Amniotic stem cell (primary cell): ENCODE measurements at places on chromosomes 7 and 10.

- DNase-seq = no peak
Observed at GRCh38 chr10:114808982-114809381, 12.6 kb upstream of the FHIP2A start.

DNA sequence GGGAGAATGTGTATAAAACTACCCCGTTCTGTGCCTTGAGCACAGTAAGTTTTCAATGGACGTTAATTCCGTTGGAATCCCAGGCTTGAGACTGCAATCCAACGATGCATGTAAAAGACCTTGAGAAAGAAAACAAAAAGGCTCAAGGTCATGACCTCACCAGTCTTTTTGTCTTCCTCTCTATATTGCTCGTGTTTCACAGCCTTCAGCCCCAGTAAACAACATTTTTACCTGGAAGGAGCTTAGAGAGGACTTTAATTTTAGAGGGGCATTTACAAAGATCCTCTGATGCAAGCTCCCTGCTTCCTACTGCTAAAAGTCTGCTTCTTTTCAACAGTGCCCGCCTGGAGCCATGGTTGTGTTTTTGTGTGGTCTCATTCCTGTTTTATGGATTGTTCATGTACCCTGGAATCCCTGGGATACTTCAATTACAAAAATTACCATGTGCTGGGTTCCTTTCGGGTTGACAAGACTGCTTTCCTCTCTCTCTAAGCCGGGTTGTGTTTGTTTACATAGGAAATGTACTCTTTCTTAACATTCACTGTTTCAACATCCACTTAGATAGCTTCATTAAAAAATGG is 320.1 kb upstream of the NFE2L3 start:
- DNase-seq = no peak

DNA sequence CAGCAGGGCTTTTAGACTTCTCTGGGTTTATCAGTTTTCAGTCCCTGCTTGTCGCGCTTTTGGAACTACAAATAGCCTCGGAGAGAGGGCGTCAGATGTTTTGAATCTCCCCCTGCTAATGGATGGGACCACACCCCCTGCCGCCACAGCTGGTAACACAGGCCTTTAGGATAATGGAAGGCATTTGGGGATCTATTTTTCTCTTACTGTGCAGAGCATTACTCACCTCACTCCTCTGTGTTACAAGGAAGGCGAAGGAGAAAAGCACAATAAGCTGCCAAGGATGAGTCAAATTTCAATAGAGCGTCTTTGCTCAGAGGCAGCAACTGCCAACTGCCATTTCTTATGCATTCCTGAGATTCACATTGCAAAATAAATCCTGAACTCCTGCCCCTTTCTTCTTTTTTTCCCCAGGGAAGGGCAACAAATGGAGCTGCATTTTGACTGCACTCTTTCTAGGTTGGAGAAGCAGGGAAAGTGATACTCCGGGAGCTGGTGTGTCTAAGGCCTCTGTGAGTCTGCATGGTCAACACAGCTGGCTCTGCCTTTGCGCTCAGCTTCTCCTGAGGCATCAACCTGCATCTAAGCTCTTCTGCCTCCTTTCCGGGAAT is 31.5 kb upstream of the SMNDC1 start:
- peak; percentile 88 for DNase-seq

GRCh38 chr10:79926037-79926436 is 22.9 kb downstream of the SFTPD start:
- no peak for DNase-seq

- no peak for DNase-seq
Observed at GRCh38 chr10:32418572-32418971, 27.4 kb upstream of the CCDC7 start.

GRCh38 chr7:149292462-149292823 is 30.4 kb downstream of the ZNF783 start:
- DNase-seq = no peak

DNA sequence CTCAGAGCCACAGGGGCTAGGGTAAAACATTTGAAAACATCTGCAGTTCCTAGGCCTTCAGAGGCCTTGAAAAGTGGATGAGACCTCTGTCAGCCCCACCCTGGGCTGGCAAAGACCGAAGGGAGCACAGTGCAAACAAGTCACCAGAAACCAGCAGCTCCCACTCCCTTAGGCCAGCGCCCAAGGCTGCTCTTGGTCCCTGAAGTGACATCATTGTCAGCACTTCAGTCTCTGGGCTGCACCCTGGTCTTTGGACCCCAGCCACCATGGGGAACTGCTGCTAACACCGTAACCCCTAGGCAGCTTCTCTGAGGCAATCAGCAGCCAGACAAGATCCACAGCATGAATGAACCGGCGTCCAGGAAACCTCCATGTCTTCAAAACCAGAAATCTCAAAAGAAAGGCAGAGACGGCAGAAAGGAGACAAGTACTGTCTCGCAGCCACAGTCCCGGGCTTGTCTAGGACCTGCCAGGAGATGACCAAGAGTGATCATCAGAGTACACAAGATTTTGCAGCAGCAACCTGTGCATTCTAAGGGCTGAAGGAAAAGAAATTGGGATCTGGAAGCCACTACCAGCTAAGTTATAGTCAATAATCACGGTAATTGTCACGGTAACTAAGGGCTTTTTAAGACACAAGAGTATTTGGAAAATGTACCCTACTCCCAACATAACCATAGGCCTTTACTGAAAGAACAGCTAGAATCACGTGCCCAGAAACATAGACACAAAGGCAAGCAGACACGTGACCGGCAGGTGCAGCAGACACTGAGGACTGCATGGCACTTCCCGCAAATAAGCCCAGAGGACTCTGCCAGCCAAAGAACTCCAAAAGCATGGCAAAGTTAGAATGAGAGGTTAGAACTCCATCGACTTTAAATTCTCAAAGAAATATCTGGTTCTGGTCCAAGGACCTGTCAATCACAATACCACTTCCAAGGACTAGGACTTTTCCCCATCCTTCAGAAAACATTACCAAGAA is 23.3 kb downstream of the CPXM2 start:
- DNase-seq = no peak

DNA sequence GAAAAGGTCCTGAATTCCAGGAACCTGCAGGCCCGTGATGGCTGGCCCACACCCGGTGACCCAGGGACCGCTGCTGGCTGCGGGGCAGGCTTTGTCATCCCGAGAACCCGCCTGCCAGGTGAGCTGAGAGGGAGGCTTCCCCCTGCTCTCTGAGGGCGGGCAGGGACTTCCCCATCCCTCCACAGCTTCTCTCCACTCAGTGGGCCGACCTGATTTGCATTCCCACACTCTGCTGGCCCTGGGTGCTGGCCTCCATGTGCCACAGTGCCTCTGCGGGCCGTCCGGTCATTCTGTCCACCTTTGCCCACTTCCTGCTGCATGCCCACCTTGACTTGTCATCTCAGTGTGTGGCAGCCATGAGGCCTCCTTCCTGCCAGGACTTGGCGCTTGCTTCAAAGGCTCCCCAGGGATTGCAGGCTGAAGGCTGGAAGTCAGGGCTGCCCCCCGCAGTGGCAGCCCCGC is 35.3 kb downstream of the PALD1 start:
- no peak for DNase-seq

DNA sequence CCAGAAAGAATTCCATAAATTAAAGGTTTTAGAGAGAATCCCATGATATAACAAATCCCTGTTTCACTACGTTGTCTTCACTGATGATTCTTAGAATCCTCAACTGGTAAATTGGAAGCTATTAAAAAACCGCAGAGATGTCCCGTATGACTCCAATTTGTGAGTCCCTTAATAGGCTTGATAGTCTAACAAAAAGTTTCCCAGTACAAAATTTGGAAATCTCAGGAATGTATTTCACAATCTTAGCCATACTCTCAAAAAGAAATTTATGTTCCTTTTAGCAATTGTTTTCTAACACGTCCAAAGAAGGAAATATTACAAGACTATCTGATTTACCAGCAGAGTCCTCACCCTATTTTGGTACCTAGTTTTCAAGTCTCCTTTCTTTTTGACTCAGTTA is 2.5 kb downstream of the TES start:
- DNase-seq = no peak

- DNase-seq = no peak
Observed at GRCh38 chr10:32972929-32973328, 14.9 kb upstream of the ITGB1 start.

DNA sequence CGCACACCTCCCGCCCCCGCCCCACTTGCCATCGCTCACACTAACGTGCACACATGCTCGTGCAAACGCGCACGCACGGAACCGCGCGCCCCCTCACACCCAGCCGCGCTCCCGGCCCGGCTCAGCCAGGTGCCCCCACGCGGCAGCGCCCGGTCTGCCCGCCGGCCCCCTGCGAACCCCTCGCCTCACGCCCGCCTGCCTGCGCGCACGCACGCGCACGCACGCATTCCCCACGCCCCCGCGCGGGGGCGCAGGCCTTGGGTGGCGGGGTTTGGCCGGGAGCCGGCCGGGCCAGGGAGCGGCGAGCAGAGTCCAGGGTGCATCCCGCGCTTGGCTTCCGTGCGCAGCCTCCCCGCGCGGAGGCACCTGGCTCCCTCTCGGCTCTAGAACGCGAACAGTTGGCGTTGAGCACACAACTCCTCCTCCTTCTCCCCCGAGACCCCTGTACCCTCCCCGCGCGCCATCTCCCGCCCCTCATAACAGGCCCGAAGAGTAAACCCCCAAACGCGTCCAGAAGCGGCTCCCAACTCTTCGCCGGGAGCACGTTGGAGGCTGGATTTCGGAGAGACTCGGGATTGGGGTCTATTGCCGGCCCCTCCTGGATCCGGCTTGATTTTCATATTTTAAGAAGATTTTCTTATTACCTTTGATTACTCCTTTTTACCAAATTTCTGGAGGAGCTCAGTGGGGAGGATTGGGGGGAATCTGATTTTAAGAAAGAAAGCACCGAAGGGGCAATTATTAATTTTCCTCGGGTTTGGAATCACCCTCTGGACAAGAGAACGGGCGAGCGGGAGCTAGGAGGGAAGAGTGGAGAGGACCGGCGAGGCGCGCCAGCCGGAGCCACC is 527 bp upstream of the SORCS3 start:
- no peak for DNase-seq

GRCh38 chr10:119715628-119716505 is 10.0 kb upstream of the INPP5F start:
- DNase-seq = no peak

DNA sequence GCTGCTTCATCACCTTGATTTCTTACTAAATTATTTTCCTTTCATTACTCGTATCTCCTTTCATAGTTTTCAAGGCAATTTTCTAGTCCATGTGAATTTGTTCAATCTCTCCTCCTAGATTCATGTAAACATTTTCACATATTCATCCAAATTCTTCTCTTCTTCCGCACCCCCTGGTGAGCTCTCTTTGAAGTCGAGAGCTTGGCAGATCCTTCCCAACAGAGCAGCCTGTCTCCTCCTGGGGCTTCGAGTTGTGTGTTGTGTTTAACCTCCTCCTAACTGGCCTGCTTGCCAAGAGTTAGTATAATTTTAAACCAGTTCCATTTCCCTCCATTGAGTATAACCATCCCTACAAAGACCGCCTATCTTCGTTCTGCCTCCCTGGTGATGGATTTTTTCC is 272.4 kb upstream of the CELF2 start:
- no peak for DNase-seq

GRCh38 chr7:84529480-84530205 is 335.1 kb upstream of the SEMA3A start:
- DNase-seq = peak; percentile 17

GRCh38 chr10:3780021-3780770 is 4.8 kb downstream of the KLF6 start:
- DNase-seq = no peak

DNA sequence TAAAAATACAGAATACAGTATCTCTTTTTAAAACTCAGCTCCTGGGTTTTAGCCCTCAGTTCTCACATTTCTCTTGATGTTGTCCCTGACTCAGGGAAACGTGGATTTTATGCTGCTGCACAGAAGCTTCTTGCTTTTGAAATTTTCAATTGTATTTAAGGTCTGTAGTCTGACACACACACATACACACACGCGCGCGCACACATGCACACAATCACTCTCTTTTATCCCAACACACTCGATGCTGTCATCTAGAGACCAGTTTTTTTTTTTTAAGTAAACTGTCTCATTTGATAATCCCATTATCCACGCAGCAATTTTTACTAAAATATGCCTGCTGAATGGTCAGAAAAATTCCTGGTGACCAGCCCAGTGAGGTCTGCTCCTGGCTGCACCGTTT is 108.6 kb downstream of the KMT2E start:
- DNase-seq = no peak

DNA sequence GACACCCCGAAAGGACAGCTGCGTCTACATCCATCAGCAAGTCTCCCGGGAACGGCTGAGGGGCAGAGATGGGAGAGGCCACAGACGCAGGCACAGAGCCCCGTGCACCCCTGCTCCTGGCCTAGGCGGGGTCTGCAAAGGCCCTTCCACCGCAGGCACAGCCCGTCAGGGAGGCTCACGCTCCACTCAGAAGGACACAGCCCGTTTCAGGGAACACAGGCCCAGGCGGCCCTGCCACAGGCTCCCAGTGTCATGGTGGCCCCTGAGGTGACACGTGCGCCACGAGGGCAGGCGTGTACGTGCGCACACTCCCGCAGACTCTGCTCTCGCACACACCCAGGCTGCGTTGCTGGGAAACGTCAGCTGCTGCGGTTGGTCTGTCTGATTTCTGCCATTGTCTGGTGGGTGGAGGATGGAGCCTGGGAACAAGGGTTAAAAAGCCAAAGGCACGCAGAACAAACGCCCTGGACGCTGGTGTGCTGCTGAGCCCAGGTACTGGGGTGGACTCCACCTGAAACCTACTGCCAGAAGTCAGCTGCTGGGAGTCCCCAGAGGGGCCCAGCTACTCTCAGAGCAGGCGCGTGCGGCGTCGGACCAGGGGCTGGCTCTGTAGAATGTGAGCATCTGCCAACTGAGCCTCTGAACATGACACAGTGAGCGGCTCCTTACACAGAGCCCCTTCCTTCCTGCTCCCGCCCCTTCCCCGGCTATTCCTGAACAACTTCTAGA is 13.1 kb downstream of the GPER1 start:
- DNase-seq = no peak

DNA sequence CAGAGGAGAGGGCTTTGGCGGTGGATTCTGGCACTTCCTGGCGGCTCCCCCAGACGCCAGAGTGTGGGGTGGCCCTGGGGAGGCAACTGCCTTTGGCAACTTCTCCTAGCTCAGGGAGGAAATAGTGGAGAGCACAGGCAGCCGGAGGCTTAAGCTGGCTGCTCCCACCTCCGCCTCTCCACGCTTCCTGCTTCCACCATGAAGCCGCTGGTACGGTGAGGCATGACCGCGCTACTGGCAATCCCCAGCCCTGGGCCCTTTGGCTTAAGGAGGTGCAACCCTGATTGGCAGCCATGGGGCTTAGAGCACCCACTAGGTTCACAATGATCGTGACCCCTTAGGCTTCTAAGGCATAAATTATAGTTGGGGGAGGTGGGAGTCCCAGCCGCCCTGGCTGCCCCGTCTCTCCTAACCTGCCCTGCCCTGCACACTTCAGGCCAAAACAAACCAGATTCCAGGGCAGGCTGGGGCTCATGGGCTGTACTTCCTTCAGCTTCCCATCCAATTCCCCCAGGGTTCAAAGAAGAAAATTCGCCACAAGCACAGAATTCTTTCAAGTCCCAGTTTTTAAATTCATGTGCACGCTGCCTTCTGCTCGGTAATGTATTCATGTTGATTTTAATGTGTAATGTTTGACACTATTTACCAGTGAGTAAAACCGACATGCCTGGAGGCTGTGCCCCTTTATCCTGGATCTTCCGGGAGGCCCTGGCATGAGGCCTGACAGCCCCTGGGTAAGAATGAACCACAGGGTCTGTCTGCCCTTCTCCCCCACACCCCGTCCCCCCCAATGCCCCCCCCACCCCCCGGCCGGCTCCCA is 90.7 kb upstream of the LRRC4 start:
- no peak for DNase-seq
